Activated T-cell treated with anti-CD3 and anti-CD28 coated beads for 1 hour (primary cell): ENCODE measurements at places on chromosomes 2 and 18.

- no peak for DNase-seq
These were observed 842.5 kb upstream of the NXPH2 start for GRCh38 chr2:139622691-139623090.

DNA sequence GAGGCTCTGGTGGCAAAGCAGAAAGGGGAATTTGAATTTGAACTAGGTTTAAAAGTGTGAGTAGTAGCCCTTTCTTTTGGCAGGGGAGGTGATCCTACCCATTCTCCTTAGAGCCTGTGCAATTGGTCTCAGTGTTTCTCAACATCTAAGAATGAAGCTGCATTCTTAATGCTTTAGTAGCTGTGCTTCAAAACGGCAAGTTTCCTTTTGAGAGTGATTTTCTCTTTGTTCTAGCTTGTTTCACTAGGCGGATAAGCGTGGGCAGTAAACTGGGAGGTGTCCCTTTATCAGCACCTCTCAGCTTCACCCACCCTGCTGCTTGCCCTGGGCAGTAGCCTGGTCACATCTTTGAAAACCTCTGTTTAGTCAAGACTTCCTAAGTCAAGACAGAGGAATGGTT is 6.7 kb downstream of the CRIM1 start:
- DNase-seq = no peak

DNA sequence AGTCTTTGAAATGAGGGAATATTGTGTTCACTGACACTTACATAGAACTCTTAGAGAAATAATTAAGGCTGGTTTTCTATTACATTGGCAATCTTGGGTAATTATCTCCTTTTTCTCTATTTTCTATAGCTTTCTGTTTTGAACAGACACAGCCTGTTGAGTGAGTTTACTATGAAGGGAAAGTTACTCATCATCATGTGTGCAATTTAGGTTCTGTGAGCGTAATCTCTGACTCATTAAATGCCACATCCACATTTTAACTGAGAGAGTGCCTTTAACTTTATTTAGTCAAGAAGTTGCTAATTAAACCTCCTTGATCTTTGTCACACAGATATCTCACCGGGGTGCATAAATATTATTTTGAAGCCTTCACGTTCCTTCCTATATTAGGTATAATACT is 174.0 kb upstream of the SLC8A1 start:
- no peak for DNase-seq

GRCh38 chr2:175147186-175147585 is 20.8 kb downstream of the ATF2 start:
- no peak for DNase-seq

DNA sequence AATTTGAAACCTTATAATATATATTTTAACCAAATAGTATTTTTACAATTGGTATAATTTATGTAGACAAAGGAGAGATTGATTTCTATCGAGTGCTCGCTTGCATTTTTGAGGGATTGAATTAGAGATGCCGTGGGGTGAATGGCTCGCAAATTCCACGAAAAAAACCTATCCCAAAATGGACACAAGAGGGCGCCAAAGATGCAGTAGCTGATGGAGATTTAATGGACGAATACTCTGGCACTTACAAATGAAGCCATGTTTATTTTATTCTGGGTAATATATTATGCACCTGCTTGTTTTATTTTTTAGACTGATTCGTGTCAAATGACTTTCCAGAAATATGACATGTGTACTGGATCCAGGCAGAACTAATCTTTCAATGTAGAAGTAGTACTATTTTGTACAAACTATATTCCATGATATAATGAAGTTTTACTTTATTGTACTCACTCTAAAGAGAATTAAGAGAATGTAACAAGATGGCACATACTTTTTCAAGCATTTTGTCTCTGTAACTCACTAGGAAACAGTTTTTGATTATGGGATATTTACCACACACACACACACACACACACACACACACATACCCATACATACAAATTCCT is 505.4 kb downstream of the PLCL1 start:
- peak; percentile 44 for DNase-seq

DNA sequence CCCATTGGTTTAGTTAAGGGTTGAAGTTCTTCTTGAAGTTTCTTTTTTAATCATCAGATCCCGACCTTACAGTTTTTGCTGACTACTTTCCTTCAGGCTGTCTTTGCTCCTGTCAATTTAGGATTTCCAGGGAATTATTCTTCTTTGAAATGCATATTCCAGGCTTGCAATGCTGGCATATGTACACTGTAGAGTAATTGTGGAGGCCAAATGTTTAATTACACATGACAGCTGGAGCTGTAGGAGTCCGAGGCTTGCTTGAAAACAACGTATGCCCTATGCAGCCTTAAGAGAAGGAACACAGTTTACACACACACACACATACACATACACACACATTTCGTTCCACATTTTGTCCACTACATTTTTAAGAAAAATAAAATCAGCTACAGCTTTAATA is 602.3 kb downstream of the TMEM182 start:
- DNase-seq = no peak

DNA sequence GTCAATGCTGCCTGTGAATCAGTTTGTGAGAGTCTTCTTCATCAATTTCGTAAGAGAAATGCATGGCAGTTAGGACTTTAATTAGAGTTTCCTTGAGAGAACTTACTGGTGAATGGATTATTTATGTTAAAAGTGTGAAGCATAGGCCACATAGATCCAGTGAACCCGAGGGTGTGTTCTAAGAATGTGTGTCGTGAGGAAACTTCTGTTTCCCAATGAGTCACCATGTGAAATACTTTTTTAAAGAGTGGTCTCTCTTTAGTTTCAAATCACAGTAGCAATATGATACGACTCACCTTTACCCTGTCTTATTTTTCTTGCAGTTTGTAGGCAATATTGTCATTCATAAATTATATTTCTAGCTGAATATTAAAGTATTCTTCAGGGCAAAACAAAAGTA is 18.5 kb downstream of the THSD7B start:
- DNase-seq = no peak

GRCh38 chr2:161952783-161953191 is 121.2 kb downstream of the DPP4 start:
- DNase-seq = no peak

DNA sequence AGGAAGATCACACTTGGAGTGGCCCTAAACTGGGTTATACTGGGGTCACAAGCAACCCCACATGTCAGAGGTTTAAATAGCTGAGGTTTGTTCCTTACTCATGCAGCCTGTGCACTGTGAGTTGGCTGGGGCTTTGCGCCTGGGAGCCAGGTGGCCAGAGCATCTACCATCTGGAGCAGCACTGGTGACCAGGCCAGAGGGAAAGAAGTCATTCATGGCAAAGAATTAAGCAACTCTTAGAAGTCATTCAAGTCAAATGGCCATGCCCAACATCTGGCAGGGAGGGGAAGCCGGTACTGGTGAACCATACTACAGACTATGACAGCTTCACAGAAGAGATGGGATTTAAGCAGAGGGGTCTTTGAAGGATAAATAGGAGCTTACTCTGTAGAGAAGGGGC is 90.7 kb downstream of the POLR1A start:
- no peak for DNase-seq

GRCh38 chr18:45298986-45299385 is 316.3 kb upstream of the SLC14A2 start:
- no peak for DNase-seq
